Stimulated activated CD8-positive, alpha-beta memory T cell treated with anti-CD3 and anti-CD28 coated beads, Interleukin-15, amount 100 ng/mL, for 48 hours (primary cell): ENCODE measurements at places on chromosomes 3 and 15.

DNA sequence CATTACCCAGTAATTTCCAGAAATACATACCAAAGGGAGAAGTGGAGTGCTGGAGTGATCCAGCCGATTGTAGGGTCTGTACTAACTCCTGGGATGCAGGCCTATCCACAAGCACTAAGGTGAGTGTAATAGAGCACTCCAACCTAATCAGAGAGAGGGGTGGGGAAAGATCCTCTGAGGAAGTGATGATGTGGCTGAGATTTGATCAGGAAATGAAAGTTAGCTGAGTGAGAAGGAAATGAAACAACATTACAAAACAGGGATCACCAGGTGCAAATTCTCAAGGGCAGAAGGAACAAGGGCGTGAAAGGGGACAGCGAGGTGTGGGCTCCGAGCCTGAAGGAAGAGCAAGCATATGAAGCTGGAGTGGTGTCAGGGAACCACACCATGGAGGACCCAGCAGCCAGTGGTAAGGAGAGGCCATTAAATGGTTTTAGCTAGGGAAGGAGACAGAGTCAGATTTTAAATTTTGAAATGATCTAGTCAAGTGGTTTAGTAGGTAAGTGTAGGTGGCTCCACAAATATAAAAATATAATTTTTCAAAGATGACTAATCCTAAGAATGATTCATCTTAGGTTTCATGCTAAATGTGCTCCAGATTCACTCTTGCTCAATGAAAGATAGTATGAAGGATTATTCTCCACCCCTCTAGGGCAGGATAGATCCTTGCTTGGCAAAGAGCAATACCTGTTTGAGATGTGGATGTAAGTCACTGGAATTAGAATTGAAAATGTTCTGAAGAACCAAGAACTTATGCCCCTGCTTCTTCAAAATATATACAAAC lies 348.7 kb downstream of the TBL1XR1 start:
- no peak for DNase-seq

- no peak for DNase-seq
These were observed 43.5 kb upstream of the MAGEF1 start for GRCh38 chr3:184755315-184755731.

DNA sequence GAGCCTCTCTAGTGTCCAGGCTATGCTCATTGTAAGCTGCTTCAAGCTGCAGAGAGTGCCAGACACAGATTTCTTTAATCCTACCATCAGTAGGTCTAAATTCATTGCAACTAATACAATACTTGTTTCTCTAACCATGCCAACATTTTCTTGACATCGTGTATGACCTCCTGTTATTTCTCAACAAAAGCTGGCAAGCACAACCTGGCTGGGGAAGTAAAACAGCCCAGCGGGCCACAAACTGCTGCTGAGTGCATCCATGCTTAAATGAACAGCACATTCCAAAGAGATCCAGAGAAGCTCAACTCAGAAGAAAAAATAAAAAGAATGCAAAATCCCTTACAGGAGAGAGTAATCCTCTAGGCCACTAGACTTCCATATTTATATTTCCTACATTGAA lies 36.5 kb downstream of the GMNC start:
- DNase-seq: no peak

GRCh38 chr3:64331605-64332004 lies 106.3 kb upstream of the PRICKLE2 start:
- no peak for DNase-seq

DNA sequence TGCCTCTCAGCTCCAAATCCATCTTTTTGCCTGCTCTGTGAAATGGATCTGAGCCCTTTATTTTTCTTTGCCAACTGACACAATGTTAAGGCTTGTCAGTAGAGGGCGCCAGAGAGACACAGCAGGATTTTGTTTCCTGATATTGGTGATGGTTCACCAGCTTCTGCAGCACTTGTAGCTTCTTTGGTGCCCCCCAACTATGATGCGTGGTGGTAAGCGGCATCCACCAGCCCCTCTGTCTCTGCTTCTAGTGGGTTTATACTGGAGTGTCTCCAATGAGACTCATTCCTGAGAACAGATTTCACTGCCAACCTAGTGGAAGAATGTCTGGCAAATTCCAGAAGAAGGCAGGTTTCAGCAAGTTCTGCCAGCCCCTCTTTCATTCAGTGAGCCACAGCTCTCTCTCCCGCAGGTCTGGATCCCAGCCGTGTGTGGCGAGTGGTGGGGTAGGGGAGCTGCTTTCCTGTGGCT lies 471.9 kb upstream of the FRG2C start:
- no peak for DNase-seq

- no peak for DNase-seq
These were observed 51.7 kb downstream of the ZIC4 start for GRCh38 chr3:147354623-147355022.

DNA sequence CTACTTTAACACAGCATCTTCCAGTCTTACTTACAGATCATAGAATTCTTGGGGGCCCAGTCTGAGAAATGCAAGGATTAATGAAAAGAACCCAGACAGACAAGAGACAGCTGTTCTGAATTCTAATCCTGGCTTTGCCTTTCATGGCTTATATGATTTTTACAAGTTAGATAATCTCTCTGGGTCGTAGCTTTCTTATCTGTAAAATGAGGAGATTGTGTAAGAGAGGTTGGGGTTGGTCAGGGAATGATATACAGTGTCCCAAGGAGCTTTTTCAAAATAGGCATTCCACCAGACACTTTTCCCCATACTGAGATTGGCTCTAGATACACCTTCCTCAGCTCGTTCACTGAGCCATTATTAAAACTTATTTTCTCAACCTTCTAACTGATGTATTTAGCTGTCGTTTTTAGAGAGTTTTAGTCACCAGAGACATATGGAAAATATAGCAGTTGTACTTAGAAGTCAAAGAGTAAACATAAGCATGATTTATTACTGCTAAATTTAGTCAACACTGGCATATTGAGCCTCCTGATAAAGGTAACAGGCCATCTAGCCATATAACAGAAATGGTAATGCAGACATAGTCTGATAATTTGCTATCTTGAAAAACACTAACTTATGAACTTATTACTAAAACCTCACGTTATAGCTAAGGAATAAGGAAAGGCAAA lies 163.0 kb upstream of the MLF1 start:
- DNase-seq: no peak

GRCh38 chr3:77256584-77257503 lies 216.9 kb downstream of the ROBO2 start:
- DNase-seq: no peak

- no peak for DNase-seq
These were observed 310.0 kb upstream of the UBE2E2 start for GRCh38 chr3:22893101-22893500.

GRCh38 chr3:182981038-182981380 lies 671 bp upstream of the DCUN1D1 start:
- DNase-seq: no peak

DNA sequence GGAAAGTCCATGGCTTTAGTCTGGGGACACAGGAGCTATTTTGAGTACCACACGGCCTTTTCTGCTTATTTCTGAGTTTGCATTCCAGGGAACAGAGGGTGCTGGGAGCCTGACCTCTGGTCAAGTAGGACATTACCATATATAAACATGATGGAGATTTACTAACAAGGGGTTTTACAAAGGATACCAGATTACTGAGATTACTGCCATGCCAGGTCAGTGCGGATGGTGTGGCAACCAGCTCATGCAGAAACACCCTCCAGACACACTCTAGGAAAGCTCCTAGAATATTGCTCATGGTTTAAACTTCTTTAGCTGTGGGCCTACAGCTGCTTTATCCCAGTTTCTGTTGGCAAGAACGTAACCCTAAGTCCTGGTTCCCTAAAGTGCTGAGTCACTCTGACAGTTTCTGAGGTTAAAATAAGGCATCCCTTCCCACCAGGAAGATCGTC lies 54.3 kb upstream of the AGTR1 start:
- DNase-seq: no peak

DNA sequence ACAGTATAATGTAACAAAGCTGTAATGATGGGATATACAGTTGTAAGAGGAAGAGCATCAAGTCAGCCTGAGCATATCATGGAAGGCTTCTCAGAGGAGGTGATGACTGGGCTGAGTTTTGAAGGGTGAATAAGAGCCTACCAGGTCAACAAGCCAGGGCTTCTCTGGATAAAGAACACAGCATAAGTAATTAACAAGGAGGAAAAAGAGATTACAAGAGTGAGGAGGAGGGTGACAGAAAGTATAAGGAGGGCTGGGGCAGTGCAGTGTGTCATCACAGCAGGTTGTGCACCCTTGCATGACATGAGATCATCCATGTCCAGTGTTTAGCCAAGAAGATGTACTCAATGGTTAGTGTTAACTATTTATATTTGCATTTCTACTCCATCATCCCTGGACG lies 16.9 kb upstream of the SPATA12 start:
- DNase-seq: no peak

DNA sequence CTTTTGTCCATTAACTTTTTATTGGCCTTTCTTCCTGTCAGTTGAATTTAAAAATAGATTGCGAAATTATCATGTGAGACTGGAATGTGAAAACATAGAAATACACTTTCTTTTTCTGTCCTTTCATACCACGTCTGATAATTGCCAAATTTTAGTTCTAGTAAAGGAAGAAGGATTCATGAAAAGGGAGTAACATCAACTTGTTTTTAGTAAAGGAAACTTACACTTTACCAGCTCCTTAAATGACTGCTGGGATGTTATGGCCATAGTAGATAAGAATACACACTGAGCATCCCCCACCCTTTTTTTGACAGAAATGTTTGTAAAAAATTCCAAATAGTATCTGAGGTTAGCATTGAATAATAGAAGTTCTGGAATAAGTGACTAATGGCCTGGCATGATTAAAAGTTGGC lies 137.9 kb downstream of the NEO1 start:
- DNase-seq: no peak

- no peak for DNase-seq
These were observed 49.0 kb downstream of the LARS2 start for GRCh38 chr3:45437383-45437782.
